ENCODE measurements at places on chromosomes 3 and 15. TPM values are rescaled to one million over a fixed set of nuclear protein-coding genes. Genes with fewer than 3 reads are reported as not detected.

Gene ROBO1
- total RNA-seq, result 116 TPM

DNA sequence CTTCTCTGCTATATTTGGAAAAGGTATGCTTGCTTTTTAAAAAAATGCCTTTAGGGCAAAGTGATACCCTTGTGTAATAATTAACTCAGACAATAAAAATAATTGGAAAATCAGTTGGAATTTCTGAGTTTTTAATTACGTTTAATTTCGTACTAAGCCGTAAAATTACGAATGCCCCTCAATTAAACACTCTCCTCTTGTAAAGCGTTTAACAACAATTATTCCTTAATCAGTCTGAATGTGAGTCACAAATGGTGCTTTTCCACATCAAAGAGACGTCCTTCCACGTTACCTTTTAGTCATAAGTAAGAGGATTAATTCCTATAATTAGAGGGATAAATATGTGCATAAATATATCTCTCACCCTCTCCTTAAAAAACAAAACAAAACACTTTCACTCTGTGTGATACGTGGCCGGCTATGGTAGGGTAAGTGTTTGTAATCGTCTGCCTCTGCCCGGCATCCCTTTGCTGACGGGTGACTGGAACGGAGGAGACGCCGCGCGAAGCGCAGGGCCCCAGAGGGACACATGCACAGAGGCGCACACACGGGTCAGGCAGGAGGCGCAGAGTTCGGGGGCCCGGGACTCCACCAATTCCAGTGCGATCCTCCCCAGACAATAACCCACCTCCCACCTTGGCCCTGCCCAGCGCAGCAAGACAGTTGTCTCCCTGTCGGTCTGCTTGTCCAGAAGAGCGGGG, 9.7 kb upstream of the MEIS2 start:
- DNase-seq, result no peak

DNA sequence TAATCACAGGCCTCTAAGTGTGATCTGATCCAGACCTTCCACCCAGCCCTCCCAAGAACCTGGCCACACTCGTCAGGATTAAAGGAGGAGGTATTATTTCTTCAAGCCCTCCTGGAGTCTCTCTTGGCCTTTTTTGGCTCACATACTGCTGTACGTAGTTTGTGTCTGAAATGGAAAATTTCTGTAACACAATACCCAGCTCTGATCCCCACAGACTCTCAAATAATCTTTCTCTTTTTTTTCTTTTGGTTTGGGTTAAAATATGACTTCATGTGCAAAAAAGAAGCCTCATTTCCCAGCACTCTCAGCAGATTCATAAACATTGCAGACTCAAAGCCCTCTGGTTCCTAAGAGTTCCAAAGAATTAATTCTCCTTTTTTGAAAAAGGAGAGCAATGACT, 96.5 kb upstream of the PHLDB2 start:
- DNase-seq, result no peak

Gene NRROS
- 1.9 TPM for total RNA-seq

- DNase-seq, result peak; percentile 63
Observed at GRCh38 chr3:69085833-69086722, 1.3 kb downstream of the ARL6IP5 start.

GRCh38 chr15:90387534-90388461, at the start of gene IQGAP1:
TSS of gene IQGAP1 (plus strand) at chr15:90388242. CDS start at chr15:90388342, 100 bp downstream.
- DNase-seq, result peak; percentile 99

DNA sequence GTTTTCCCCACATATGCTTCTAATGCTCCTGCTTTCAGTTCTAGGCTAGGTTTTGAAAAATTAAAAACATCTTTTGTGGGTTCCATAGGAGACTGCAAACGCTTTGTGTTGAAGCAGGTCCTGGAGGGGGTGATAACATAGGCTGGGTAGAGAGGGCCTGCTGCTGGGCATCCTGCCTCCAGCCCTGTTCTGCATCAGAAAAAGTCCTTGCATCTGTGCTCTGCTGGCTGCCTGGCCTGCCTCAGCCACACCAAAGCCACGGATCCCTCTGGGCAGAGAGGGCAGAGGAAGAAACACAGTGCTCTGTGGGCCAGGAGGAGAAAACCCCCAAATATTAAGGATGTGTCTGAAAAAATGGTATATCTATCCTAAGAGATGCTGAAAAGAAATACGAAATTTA, 3.9 kb upstream of the ARPP21 start:
- no peak for DNase-seq

Gene CLDN18
- total RNA-seq, result 0.09 TPM

DNA sequence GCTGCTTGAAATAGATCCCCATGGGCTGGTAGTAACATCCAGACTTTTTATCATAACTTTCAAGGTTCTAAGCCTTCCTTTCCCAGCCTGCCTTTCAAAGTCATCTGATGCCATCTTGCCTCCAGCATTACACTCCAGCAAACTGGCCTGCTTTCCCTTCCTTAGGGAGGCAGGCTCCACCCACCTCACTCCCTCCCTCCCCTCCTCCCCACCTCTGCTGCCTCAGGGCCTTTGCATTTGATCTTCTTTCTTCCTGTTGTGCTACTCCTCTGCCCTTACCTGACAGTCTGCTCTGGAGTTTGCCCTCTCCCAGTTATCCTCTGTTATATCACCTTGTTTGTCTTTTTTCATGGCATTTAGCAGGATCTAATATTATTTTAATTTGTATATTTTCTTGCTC, 319.5 kb downstream of the KCNH8 start:
- no peak for DNase-seq

- DNase-seq, result no peak
Observed at GRCh38 chr3:5390221-5390620, 202.7 kb downstream of the EDEM1 start.
